ENCODE measurements at places on chromosomes 5 and 9.

DNA sequence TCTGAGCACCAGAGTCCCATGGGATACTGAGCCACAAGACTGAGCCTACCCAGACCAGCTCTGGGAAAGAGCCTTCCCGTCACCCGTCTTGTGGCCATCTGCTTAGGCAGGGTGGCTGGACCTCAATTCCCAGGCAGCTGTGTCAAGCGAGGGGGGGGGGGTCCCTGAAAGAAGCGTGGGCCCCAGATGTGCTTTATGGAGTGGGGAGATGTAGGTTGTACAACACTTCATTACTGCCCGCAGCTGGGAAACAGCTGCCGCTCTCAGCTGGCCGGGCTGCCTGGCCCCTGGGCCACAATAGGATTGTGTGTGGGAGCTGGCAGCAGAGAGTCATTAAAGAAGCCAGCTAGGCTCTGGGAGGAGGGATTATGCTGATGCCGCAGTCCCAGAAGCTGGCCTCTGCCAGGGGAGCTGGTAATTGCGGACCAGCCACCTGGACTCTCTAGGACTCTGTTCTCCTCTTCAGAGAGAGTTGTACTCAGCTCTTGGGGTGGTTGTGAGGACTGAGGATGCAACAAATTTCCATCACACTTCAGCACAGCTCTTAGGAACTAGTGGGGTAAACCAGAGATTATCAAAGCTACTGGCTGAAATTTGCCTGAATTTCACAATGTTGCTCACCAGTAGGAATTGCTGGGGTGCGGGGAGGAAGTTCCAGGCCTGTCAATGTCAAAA is 145.4 kb downstream of the GADD45G start:
- DNase-seq: no peak

DNA sequence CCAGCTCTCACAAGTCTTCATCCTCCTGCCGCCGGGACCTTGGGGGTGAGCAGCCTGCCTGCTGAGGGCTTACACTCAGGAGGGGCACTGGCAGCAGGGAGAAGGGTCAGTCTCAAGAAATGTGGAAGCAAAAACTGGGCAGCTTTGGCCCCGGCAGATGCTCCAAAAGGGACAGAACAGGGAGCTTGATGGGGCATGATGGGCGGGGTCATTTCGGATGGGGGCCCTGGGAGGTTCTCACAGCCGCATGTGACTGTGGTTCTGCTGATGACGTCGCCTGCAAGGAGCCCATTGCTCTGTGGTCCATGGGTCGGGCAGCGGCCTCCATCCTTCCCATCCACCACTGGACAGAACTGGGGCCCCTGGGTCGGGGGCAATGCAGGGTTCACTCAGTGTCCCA is 76.6 kb downstream of the OLFM1 start:
- no peak for DNase-seq

DNA sequence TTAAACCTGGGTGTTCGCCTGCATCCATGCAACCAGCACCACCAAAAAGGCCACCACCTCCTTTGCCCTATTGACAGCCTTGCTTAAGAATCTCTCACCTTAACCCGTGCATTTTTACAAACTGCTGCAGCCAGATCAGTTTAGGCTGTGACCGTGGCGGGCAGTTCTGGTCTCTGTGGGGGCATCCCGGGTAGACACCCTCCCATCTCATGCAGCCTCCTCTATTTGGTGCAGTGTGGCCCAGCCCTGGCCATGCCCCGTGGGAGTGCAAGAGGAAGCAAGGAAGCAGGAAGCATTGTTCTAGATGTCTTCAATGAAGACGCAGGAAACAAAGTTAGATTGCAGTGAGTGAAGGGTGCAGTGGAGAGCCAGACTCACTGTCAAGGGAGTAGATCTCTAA is 108.8 kb upstream of the MVB12B start:
- no peak for DNase-seq

GRCh38 chr5:4079831-4080230 is 484.2 kb downstream of the IRX1 start:
- no peak for DNase-seq

- DNase-seq: no peak
Measured at GRCh38 chr9:86508208-86508903, 154.1 kb upstream of the TUT7 start.

GRCh38 chr9:101271102-101271501 is 113.7 kb downstream of the BAAT start:
- no peak for DNase-seq

All from AG04450 (cell line).